ENCODE measurements at places on chromosomes 2 and 18. TPM values are rescaled to one million over a fixed set of nuclear protein-coding genes. Genes with fewer than 3 reads are reported as not detected.

MGAT4A gene
- total RNA-seq, result 15.7 TPM

HOXD13 gene
- total RNA-seq, result not detected

DNA sequence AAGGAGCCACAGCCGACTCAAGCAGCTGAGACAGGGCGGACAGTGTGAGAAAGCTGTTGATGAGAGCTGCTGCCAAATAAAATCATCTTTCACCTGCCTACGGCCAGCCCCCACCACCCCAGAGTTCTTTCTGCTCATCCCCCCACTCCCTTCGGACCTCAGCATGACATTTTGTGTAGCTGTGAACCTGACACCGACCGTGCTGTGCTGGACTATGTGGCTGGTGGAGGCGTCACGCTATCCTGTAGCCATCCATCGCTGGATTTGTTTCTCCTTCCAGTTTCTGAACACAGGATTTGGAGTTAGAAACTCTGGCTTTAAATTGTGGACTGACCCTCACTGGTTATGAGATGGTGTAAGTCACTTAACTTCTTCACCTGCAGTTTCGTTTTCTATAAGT, 317.3 kb downstream of the DCDC2C start:
- no peak for DNase-seq
- H3K4me1 ChIP-seq, result no peaks in the 10 kb centered on the region
- no peaks in the 10 kb centered on the region for H3K27me3 ChIP-seq
- no peak overlapping the region for H3K4me3 ChIP-seq
- no peak overlapping the region for H3K27ac ChIP-seq
- H3K36me3 ChIP-seq, result no peaks in the 10 kb centered on the region

MC4R gene
- not detected for total RNA-seq

CENPA gene
- 0.42 TPM for total RNA-seq

INHBB gene
- total RNA-seq, result not detected

GALNT14 gene
- total RNA-seq, result 7.9 TPM

- H3K4me1 ChIP-seq, result no peaks in the 10 kb centered on the region
- H3K36me3 ChIP-seq, result no peaks in the 10 kb centered on the region
- no peak for DNase-seq
- H3K27me3 ChIP-seq, result no peaks in the 10 kb centered on the region
Measured at GRCh38 chr2:82478641-82479040, 1980.4 kb downstream of the SUCLG1 start.

- H3K4me3 ChIP-seq, result no peak overlapping the region
- H3K36me3 ChIP-seq, result no peaks in the 10 kb centered on the region
- H3K27ac ChIP-seq, result no peak overlapping the region
- no peak for DNase-seq
- no peaks in the 10 kb centered on the region for H3K27me3 ChIP-seq
Measured at GRCh38 chr2:122639711-122640110, 884.3 kb downstream of the TSN start.

DNA sequence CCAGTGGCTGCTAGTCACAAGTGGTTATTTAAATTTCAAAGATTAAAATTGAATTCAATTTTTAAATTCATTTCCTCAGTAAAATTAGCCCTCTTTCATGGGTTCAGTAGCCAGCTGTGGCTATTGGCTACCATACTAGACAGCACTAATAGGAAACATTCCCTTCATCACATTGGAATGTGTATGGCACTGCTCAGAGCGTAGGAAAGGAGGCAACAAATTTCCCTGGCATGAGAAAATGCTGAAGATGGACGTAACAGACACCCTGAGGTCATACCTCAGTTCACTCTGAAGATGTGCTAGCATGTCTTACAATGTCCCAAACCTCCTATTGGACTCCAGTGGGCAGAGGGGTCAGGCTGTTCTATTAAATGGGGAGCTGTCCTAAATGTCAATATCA, 96.4 kb downstream of the C1QL2 start:
- H3K4me3 ChIP-seq, result no peak overlapping the region
- peaks cover 1% of the 10 kb centered on the region for H3K27me3 ChIP-seq
- no peak overlapping the region for H3K27ac ChIP-seq
- H3K36me3 ChIP-seq, result no peaks in the 10 kb centered on the region
- no peaks in the 10 kb centered on the region for H3K4me1 ChIP-seq
- DNase-seq, result no peak

DNA sequence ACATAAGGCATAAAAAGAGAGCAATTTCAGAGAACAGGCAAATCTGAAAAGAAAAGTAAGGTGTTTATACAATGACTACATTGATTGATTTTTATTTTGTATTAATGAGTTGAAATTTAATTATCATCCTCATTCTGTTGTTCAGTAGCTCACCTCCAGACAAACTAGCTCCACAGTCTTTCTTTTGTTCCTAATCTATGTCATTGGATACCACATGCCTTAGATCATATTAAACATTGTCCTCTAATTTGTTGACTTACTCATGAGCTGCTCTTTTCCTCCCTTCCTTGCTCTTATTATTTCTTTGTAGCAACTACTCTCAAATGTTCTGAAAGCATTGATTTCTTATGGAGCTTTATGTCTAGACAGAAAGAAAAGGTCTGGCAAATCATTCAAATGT, 185.5 kb upstream of the ZSWIM2 start:
- no peak overlapping the region for H3K27ac ChIP-seq
- H3K36me3 ChIP-seq, result no peaks in the 10 kb centered on the region
- no peaks in the 10 kb centered on the region for H3K4me1 ChIP-seq

- peaks cover 57% of the 10 kb centered on the region for H3K36me3 ChIP-seq
- H3K4me1 ChIP-seq, result peaks cover 17% of the 10 kb centered on the region
- no peak overlapping the region for H3K4me3 ChIP-seq
- no peaks in the 10 kb centered on the region for H3K27me3 ChIP-seq
- no peak overlapping the region for H3K27ac ChIP-seq
Measured at GRCh38 chr18:58882044-58882443, 17.4 kb downstream of the ZNF532 start.

GRCh38 chr2:27922842-27923241, 32.3 kb downstream of the BABAM2 start:
- no peak overlapping the region for H3K4me3 ChIP-seq
- H3K27ac ChIP-seq, result no peak overlapping the region
- H3K36me3 ChIP-seq, result peaks cover 21% of the 10 kb centered on the region
- H3K27me3 ChIP-seq, result no peaks in the 10 kb centered on the region
- DNase-seq, result no peak

- H3K4me3 ChIP-seq, result no peak overlapping the region
- no peak for DNase-seq
- H3K4me1 ChIP-seq, result no peaks in the 10 kb centered on the region
- H3K27ac ChIP-seq, result no peak overlapping the region
- no peaks in the 10 kb centered on the region for H3K27me3 ChIP-seq
Measured at GRCh38 chr2:45483997-45484396, 127.1 kb downstream of the SRBD1 start.

CLEC4F gene
- total RNA-seq, result not detected

DNA sequence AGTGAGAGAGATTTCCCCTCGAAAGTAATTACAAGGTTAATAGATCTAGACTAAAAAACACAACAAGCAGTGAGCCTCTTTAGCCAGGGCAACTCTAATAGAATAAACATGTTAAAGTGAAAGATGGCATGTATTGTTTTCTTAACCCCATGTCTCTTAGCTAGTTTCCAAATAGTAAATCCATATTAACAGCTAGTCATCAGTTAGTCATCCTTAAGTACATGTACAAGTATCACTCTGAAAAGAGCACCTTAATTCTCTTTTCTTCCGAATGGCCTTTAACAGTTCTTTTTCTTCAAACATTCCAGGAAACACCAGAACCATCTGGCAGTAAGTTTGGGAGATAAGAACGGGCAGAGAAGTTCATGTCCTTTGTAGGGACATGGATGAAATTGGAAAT, 1480.0 kb downstream of the LRP1B start:
- DNase-seq, result no peak
- no peak overlapping the region for H3K27ac ChIP-seq
- no peaks in the 10 kb centered on the region for H3K27me3 ChIP-seq
- no peak overlapping the region for H3K4me3 ChIP-seq

DNA sequence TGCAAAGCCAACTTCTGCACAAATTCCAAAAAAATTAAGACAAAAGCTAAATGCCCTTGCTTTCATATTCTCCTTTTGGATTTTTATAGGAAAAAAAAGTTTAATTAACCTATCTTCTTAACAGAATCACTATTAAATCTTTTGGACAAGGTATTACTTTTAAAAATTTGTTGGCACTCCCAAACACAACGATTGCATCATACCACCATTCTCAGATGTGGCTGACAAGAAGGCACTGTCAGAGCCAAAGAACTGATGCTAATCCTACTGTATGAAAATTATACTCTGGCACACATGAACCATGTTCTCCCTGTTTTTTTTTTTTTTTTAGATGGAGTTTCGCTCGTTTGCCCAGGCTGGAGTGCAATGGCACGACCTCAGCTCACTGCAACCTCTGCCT, 58.4 kb downstream of the NOL10 start:
- H3K27me3 ChIP-seq, result no peaks in the 10 kb centered on the region
- no peak overlapping the region for H3K4me3 ChIP-seq
- no peaks in the 10 kb centered on the region for H3K4me1 ChIP-seq
- H3K36me3 ChIP-seq, result peaks cover 46% of the 10 kb centered on the region

- no peak overlapping the region for H3K4me3 ChIP-seq
- H3K27me3 ChIP-seq, result peaks cover 2% of the 10 kb centered on the region
- H3K36me3 ChIP-seq, result no peaks in the 10 kb centered on the region
Measured at GRCh38 chr2:179574061-179574519, 287.3 kb downstream of the ZNF385B start.

GRCh38 chr2:55999231-55999630, 75.6 kb upstream of the EFEMP1 start:
- H3K36me3 ChIP-seq, result no peaks in the 10 kb centered on the region
- H3K4me3 ChIP-seq, result no peak overlapping the region
- peaks cover 7% of the 10 kb centered on the region for H3K27me3 ChIP-seq
- no peaks in the 10 kb centered on the region for H3K4me1 ChIP-seq

- no peaks in the 10 kb centered on the region for H3K36me3 ChIP-seq
- peaks cover 10% of the 10 kb centered on the region for H3K27me3 ChIP-seq
- H3K27ac ChIP-seq, result no peak overlapping the region
- H3K4me1 ChIP-seq, result no peaks in the 10 kb centered on the region
Measured at GRCh38 chr18:76764291-76764901, 58.0 kb upstream of the ZNF236 start.

DNA sequence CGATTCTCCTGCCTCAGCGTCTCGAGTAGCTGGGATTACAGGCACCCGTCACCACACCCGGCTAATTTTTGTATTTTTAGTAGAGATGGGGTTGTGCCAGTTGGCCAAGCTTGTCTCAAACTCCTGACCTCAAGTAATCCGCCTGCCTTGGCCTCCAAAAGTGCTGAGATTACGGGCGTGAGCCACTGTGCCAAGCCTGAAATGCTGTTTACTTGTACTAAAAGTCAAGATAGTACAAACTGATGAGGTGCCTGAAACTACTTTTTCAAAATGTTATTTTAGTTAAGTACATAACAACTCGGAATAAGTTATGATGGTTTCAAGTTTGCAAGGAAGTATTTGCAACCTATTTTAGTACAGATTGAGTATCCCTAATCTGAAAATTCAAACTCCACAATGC, 85.7 kb downstream of the CEP192 start:
- no peaks in the 10 kb centered on the region for H3K27me3 ChIP-seq
- peaks cover 89% of the 10 kb centered on the region for H3K36me3 ChIP-seq
- no peak for DNase-seq
- no peak overlapping the region for H3K27ac ChIP-seq
- H3K4me3 ChIP-seq, result no peak overlapping the region
- no peaks in the 10 kb centered on the region for H3K4me1 ChIP-seq

SERPINB4 gene
- not detected for total RNA-seq

GRCh38 chr18:37553633-37554398, 11.8 kb downstream of the CELF4 start:
- H3K4me1 ChIP-seq, result no peaks in the 10 kb centered on the region
- H3K36me3 ChIP-seq, result no peaks in the 10 kb centered on the region
- H3K4me3 ChIP-seq, result no peak overlapping the region
- no peak overlapping the region for H3K27ac ChIP-seq
- no peaks in the 10 kb centered on the region for H3K27me3 ChIP-seq

KLHL41 gene
- 0.27 TPM for total RNA-seq

PRR30 gene
- total RNA-seq, result not detected
